ENCODE measurements at places on chromosomes 4 and X.

DNA sequence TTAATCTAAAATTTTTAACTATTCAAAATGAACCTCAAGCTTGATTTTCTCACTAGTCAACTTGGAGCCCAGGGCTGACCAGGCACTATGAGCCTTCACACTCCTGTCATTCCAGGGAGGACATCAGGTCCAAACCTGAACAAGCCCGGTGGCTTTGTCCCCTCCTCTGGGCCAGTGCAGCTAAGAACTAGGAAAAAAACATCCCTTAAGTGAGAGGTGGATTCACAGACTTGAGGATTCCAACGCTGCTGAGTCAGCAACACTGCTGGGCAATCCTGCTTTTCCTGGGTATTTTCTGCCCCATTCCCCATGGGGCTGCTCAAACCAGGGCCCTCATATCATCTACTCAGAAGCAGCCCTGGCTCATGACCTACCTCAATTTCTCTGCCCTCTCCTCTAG, 4.0 kb downstream of the RNF212 start:
- no peak for DNase-seq

- DNase-seq, result peak; percentile 78
These were observed 211.5 kb upstream of the MID1 start for GRCh38 chrX:10831716-10832502.

- no peak for DNase-seq
These were observed 14.7 kb downstream of the ATP8A1 start for GRCh38 chr4:42642101-42642797.

DNA sequence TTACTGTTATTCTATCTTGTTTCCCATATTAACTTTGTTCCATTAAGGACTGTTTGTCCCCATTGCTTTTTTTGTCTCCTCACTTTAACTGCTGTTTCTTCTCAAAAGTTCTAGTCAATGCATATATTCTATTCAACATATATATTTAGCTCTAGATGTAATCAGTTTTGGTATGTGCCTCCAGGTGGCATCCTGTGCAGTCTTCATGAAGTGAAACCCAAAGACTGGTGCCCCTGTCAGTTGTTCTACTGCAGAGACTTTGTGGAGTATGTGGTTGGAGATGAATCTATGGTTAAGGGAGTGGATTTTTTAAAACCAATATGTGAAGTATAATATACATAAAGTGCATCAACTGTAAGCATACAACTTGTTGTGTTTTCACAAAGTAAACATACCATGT, 57.0 kb downstream of the VAMP7 start:
- DNase-seq, result no peak

DNA sequence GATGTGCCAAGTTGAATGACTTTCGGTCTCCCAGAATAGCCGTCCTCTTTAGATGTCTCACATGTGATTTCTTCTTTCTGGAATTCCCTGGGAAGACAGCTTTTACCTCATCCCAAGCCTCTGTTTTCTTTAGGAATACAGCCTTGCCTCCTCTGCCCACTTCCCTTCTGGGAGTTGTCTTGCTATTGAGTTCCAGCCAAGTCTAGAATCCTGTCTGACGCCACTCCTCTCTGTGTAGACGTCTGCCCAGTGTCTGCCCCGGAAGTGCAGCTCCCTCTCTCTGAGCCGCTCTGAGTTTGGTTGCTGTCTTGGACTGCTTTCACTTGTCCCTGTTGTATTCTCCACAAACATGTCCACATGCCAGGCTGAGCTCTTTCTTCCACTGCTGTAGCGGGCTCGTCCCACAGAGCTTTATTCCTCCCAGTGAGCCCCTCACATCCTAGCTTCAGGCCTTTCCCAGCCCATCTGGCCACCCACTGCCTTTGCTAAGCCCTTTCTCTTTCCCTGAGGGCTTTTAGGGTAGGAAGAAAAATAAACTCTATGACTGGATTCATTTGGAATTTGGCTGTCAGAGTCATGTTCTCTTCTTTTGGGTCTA, 9.0 kb upstream of the IGFBP7 start:
- no peak for DNase-seq

GRCh38 chrX:19156186-19156585, 33.9 kb upstream of the ADGRG2 start:
- DNase-seq, result no peak

DNA sequence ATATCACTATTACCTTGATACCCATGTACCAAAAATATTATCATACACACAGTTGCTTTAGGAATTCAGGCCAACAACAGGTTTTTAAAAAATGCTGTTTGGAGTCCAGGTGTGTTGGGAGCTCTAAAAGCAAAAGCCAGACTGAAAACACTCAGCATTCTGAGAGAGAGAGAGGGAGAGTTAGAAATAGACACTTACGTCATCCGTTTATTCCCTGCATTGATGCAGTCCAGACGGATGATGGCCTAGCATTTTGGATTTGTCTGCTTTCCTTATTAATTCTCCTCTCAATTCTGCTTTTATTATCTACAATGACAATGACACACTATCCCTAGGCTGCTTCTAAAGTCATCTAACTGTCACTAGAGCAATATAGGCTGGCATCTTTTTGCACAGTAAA, 358.3 kb upstream of the BOD1L1 start:
- DNase-seq, result no peak

- no peak for DNase-seq
These were observed 562.1 kb upstream of the ADGRL3 start for GRCh38 chr4:60637976-60638375.

- peak; percentile 83 for DNase-seq
These were observed 47.3 kb upstream of the TLR3 start for GRCh38 chr4:186021461-186022167.

All from NCI-H1694 treated with DMSO at 0.1 percent for 48 hours (cell line).